BE2C (cell line): ENCODE measurements at places on chromosomes 13 and 19.

DNA sequence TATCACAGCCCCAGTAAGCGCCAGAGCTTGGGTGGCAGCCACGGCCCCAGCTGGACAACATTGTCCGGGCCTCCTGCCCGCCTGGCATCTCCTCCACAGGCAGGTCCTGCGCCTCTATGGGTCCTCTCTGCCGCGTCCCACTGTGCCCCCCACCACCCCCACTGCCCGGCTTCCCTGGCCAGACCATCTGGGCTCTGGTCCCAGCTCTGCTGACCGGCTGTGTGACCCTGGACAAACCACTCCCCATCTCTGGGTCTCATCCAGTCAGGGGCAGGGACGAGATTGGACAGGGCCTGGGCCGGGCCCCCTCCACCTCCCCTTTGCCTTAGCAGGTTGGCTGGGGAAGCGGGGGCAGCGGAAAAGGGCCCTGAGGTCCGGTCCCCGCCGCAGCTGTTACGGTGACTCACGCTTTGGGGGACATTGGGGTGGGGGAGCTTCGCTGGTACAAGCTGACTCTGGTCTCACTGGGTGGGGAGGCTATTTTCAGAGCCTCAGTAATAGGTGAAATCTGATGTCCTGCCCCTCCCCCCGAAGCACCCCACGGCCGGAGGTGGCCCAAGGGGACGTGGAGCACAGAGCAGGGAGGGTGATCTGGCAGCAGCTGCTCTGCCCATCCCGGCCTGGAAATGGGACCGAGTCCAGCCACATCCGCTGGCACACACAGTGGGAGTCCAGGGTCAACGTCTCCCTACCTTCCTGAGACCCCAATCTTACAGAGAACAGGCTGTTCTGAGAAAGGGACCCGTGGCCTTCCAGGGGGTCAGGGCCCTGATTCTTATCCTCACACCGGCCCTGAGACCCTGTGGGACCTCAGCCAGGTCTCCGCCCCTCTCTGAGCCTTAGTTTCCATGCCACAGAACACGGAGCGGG lies 9.1 kb downstream of the NFIC start:
- DNase-seq = no peak

GRCh38 chr13:114319441-114319913 lies 5.2 kb downstream of the CHAMP1 start:
- DNase-seq = no peak

- peak; percentile 51 for DNase-seq
These were observed 630 bp downstream of the RNF126 start for GRCh38 chr19:662207-662961.

DNA sequence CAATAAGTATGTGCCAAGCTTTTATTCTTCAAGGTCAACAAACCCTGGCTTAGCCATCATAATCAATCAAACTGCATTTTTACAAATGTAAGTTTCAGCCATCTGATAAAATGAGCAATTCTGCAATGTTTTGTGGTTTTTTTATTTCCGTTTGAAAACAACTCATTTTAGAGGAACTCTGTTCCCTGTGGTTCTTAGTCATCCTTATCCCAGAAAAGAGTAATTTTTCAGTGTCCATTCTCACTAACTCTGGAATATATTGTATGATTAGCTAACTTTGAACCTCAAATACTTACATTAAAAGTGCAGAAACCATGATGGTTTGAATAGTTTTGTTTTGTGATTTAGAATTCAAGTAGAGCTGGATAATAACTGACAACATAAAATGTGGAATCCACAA lies 87.6 kb downstream of the IRS2 start:
- no peak for DNase-seq
